Fibroblast of skin of left quadriceps (primary cell): ENCODE measurements at places on chromosomes 1 and 21.

GRCh38 chr1:9838946-9839345, 15.2 kb upstream of the CLSTN1 start:
- no peak for DNase-seq

DNA sequence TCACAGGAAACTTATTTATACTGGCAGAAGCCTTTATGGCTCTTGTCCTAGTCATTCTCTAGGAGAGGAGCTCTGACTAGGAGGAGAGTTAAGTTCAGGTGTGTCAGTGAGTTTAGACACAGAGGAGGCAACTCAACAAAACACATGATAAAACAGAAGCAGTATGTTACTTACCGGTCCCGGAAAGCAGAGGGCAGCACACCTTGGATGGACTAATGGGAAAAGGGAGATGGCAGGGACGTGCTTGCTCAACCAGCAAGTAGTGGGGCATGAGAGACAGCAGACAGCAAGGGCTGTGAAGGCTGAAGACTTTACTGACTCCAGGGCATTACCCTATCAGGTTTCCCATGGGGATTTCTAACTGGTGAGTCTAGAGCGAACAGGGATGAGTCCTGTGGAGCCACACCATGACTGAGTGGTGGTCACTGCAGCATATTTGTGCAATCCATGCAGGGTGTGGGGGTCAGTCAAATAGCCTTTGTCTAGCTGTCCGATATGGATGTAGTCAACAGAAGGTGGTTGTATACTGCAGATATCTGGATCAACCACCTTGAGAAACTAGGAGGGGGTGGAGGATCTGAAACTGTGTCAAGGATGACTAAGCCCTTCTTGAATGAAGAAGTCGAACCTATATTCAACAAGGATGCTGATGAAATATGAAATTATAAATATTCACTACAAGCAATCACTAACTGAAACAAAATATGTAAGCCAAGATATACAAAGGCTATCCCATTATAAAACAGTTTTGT, 596.3 kb upstream of the CHRM3 start:
- no peak for DNase-seq

GRCh38 chr1:115867216-115867615, 26.3 kb upstream of the NHLH2 start:
- DNase-seq, result no peak

GRCh38 chr1:244207935-244208244, 156.8 kb downstream of the ZBTB18 start:
- no peak for DNase-seq

DNA sequence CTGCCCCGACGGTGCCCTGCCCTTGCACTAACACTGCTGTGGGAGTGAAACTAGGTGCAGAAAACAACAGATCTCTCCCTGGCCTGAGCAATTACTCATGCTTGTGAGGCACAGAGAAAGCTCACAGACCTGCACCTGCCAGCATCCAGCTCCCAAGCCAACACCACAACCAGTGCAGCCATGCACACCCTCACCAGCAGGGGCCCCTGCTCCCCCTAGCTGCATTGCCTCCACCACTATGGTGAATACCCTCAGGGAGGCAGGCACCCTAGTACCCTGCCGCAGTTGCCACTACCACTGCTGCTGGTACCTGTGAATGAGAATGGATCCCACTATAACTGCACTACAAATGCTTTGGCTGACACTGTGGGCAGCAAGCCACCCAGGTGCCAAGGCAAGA, 7.1 kb upstream of the DIRAS3 start:
- DNase-seq, result no peak

GRCh38 chr1:25128121-25128621, 104.1 kb downstream of the SYF2 start:
- no peak for DNase-seq

DNA sequence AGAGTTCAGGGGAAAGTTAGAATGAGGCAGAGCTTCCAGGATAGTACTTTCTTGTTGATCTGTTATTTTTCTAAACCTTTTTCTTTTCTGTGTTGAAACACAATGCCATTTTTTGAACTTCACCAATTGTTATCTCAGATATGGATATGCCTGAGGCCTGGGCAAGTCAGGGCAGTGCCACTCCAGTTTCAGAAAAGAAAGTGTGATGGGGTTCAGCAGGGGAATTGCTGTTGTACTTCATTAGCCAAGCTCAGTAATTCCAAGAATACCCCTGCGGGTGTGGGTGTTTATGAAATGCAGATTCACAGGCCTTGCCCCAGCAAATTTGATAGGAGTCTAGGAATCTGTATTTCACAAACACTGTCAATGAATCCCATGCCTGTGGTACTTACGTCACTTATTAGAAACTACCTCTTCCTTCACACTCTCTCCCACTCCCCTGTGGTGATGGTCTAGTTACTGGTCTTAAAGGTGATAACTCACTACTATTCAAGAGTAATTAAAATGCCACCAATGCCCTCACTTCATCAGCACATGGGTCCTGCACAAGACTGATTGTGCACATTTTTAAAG, 142.3 kb downstream of the PBX1 start:
- DNase-seq, result no peak

- DNase-seq, result no peak
These were observed 206.4 kb upstream of the PTGFR start for GRCh38 chr1:78284354-78284753.

DNA sequence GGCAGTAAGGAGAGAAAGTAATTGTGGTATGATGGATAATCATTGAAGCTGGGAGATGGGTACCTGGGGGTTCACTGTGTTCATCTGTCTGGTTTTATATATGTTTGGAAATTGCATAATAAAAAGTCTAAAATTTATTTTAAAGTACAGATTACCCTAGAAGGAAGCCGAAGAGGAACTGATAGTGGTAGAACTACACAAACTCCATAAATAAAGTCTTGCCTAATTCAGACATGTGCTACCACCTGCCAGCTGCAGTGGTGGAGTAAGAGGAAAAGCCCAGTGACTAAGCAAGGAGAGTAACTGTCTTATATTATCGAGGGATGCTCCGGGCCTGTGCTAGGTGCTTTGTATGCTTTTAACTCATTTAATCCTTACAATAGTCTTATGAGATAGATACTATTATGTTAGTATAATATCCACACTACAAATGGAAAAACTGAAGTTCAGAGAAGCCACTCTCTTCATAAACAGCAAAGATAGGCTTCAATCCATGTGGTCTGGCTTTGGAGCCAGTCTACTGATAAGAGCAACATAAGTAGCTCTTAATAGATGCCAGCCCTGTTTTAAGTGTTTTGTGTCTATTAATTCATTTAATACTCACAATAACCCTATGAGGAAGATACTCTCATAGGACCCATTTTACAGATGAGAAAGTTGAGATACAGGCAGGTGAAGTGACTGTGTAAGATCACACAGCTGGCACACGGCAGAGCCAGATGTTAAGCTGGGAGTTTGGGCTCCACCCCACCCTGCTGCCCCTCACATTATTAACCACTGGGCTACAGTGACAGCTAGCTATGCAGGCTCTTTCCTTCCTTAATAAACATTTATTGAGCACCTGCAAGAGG, 56.8 kb upstream of the HNRNPU start:
- DNase-seq, result no peak

- DNase-seq, result no peak
These were observed 146.9 kb downstream of the RHOU start for GRCh38 chr1:228882041-228882770.

DNA sequence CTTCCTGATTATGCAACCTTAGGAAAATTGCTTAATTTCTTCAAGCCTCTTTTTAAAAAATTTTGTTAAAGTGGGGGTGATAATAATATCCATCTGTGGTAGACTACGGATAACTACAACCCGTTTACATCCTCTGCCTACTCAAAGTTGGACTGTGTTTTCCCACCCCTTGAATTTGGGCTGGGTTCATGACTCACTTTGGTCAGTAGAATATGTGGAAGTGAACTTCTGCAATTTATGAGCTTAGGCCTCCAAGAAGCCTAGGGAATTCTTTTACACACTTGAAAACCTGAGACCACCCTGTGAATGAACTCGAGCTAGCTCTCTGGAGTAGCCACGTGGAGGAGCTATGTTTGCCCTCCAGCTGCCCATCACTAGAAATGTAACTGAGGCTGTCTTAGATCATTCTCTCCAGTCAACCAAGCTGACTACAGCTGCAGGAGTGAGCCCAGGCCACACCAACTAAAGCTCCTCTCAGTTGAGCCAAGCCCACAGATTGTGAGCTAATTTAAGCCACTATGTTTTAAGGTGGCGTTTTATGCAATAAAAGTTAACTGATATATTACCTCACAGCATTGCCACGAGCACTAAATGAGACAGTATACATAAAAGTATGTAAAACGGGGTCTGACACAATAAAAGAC, 29.6 kb upstream of the CACHD1 start:
- no peak for DNase-seq

GRCh38 chr1:22503721-22504410, 52.2 kb downstream of the ZBTB40 start:
- peak; percentile 22 for DNase-seq

- no peak for DNase-seq
These were observed 101.9 kb upstream of the SOD1 start for GRCh38 chr21:31557421-31558188.

- no peak for DNase-seq
These were observed 15.9 kb downstream of the PDXK start for GRCh38 chr21:43734928-43735229.

- DNase-seq, result no peak
These were observed 17.2 kb upstream of the BEND5 start for GRCh38 chr1:48793863-48794262.

- no peak for DNase-seq
These were observed 124.7 kb downstream of the EIF4G3 start for GRCh38 chr1:21052034-21052433.

DNA sequence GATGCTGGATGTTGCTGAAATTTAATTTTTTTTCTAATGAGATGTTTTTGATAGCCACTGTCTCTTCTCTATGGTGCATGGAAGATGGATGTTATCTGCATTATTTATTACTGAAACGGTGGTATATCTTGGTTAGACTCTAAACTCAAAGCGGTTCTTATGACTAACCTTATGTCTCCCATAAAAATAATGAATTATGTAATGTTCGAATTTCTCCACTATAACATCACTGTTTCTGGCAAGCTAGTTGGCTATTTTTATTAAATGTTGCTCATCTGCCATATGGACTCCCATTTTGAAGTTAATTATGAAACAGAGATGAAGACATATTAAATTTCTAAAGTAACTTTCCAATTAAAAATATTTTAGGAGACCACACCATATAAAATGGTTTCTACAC, 808.6 kb upstream of the ADGRL4 start:
- DNase-seq, result peak; percentile 46

DNA sequence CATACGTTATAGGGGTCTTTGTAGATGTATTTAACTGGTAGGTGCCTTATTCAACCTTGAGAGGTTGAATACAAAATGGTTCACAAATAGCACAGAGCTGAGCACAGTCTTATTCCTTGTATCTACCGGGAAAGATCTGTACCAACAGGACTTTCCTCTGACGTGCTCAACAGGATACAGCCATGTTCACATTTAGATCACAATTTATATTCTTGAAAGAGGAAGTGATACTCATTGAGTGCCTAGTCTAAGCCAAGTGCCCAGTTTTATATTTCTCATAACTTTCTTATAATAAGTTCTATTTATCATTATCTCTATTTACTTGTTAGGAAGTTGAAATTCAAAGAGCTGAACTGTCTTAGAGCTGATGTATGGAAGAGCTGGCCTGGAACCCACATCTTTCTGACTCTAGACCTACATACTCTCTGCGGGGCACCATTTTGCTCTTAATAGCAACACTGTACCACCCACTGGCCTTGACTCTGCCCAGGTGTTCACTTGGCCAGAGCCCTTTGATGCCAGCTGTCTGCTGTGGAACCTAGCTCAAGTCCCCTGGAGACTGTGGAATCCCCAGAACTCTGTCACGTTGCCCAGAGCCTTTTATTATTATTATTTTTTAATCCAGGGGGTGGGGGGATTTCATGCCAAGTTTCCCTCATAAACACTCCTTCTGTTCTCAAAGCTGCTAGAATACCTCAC, 156.2 kb downstream of the TPR start:
- no peak for DNase-seq

GRCh38 chr1:182984138-182984537, 31.2 kb upstream of the SHCBP1L start:
- no peak for DNase-seq

GRCh38 chr1:80056179-80056578, 1049.6 kb upstream of the ADGRL4 start:
- no peak for DNase-seq

DNA sequence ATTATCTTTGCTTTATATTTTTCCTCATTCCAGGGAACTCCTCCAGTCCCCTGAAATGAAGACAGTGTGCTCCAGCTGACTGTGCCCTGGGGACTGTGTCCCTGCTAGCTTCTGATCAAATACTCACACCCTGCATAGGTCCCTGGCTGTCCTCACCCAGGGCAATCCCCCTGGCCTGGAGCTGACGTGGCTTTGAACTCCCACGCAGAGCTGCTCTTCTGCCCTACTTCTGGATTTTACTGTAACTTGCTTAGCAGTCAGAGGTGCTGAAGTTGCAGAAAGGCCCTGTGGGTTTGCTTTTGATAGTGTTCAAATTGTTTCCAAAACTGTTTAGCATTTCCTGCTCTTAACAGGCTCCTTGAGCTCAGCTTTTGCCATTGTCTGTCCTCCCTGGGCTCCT, 186.5 kb downstream of the FASLG start:
- no peak for DNase-seq

DNA sequence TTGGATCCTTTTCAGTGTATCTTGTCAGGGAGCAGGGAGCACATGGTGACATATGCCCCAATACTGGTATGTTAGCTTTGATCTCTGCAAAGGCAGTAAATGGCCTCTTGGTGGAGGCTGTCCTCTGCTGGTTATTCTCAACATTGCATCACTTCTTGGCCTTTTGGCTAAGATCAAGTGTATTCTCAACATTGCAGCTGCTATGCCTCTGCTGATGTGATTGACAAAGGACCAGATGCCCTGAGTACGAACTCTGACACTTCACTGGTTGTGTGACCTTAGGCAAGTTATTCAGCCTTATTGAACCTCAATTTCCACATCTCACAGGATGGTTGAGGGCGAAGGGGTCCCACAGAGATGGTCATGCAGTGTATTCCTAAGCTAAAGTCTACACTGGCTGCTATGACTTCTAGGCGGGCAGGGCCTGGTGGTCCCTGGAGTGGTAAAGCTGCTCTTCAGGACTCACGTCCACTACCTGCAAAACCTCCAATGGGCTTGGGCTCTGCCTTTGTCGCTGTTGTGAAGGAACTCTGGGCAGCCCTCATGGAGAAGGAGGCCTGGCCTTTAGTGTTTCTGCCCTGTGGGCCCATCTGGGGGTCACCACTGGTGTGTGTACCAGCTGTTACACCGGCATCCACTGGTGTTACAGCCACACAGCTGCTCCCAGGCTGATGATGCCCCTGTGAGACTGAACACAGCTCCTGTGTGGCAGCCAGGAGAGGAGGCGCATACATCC, 64.8 kb downstream of the DNTTIP2 start:
- peak; percentile 59 for DNase-seq

GRCh38 chr1:17572264-17572985, 32.9 kb downstream of the ARHGEF10L start:
- no peak for DNase-seq

GRCh38 chr21:32442566-32443318, 30.2 kb downstream of the EVA1C start:
- DNase-seq, result no peak
